ENCODE measurements at places on chromosomes 6 and 20. TPM values are rescaled to one million over a fixed set of nuclear protein-coding genes. Genes with fewer than 3 reads are reported as not detected.

DSP gene
- 38.3 TPM for total RNA-seq

C6orf141 gene
- total RNA-seq, result 97.2 TPM

FOXQ1 gene
- not detected for total RNA-seq

HLA-DQB2 gene
- not detected for total RNA-seq

SEL1L2 gene
- total RNA-seq, result 2.5 TPM

ZBTB22 gene
- 5.7 TPM for total RNA-seq

IPCEF1 gene
- 0.25 TPM for total RNA-seq

MLIP gene
- not detected for total RNA-seq

DNA sequence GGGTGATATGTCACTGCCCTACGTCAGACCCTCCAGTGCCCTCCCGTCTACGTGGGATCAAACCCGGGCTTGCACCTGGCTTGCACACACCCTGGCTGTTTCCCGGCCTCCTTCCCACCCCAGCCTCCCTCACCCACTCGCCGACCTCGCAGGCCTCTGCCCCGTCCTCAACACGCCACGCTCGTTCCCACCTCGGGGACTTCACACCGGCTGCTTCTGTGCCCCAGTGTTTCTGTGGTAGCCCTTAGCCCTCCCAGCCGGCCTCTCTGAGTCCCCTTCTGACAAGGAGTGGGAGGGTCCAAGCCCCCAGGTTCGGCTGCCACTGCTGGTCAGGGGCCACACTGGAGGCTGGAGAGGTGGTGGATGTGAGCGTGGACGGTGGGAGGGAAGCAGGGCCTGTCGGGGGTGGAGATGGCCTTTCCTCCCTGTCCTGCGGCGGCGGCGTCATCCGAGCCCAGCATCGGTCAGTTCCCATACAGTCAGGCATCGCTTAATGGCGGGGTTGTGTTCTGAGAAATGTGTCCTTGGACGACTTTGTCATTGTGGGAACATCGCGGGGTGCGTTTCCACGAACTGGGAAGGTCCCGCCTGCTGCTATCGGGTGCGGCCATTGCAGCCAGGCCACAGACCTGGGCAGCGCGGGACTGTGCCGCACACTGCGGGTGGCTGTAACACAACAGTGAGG lies 11.4 kb upstream of the KIF25 start:
- no peak for DNase-seq

DNA sequence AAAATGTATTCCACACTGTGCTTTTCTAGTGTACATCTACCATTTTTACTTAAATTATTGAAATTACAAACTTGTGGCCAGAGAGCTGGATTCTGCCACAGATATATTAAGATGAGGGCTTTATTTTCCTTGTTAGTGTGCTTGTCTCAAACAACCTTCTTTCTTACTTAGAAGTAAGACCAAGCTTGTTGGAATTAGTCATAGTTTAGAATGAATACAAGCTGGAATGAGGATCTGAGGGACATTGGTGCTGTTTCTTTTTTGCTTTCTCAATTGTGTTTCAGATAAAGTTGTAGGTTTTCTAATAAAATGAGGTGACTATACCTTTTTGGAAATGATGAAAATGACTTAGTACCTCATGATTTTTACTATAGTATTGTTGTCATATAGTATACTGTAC lies 40.3 kb downstream of the UBR2 start:
- DNase-seq, result no peak

DNA sequence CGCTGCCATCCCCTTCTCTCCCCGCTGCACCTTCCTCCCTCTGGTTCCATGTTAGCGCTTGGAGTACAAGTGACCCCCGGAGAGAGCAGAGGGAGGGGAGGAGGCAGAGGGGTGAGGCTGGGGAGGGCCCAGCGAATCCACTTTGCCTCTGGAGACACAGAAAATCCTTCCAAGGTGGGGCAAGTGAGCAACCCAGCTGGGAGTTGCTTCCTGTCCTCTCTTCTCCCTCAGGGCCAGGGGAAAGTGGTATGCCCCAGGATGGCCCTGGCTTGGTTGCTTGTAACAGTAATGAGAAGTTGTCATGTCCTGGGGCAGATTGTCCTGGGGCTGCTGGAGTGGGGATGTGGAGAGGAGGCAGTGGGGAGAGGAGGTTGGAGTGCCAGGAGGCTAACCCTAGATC lies 691 bp upstream of the ANGPT4 start:
- peak; percentile 13 for DNase-seq

- no peak for DNase-seq
These were observed 254.5 kb downstream of the TMEM242 start for GRCh38 chr6:157068691-157069324.

- DNase-seq, result no peak
These were observed 9.4 kb upstream of the PLAGL1 start for GRCh38 chr6:144017166-144018094.

DNA sequence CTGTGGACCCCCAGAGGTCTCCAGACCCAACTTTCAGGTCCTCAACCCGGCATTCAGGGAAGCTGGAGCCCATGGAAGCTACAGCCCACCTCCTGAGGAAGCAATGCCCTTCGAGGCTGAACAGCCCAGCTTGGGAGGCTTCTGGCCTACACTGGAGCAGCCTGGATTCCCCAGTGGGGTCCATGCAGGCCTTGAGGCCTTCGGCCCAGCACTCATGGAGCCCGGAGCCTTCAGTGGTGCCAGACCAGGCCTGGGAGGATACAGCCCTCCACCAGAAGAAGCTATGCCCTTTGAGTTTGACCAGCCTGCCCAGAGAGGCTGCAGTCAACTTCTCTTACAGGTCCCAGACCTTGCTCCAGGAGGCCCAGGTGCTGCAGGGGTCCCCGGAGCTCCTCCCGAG lies 950 bp downstream of the GNAS start:
- no peak for DNase-seq

DNA sequence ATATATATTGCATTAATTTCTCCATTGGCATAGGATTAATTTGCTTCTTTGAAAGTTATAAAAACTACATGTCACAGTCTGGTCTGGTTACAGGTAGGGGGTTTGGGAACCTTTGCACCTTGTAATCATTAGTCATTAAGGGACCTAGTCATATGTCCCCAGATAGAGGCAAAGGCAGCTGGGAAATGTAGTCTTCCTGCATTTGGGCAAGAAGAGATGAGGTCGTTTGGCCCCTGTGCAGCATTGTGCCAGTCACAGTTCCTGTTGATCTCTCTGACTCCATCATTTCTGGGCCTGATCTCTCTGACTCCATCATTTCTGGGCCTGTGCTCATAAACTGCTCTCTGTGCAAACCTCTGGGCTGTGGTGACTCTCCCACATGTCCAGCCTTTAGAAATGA lies 73.2 kb downstream of the BCKDHB start:
- DNase-seq, result no peak

- DNase-seq, result no peak
These were observed 44.3 kb upstream of the PDYN start for GRCh38 chr20:2038161-2038560.

DNA sequence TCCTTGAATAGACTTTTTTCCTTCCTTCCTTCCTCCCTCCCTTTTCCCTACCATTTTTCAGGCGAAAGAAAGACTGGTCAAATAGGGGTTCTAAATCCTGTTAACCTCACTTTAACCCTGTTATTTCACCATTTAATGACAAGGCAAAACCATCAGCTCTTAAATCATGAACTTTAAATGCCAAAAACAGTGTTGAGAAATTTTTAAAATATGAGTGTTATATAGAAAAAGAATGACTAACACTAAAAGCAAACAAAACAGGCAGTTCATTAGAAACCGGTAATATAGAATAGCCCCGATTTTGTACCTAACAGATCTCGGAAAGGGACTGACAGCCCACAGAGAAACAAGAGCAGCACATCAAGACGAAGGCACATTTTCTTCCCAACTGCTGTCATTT lies 57.4 kb upstream of the CEP85L start:
- DNase-seq, result no peak

- DNase-seq, result no peak
These were observed 333.4 kb downstream of the THBS2 start for GRCh38 chr6:168920289-168920688.

DNA sequence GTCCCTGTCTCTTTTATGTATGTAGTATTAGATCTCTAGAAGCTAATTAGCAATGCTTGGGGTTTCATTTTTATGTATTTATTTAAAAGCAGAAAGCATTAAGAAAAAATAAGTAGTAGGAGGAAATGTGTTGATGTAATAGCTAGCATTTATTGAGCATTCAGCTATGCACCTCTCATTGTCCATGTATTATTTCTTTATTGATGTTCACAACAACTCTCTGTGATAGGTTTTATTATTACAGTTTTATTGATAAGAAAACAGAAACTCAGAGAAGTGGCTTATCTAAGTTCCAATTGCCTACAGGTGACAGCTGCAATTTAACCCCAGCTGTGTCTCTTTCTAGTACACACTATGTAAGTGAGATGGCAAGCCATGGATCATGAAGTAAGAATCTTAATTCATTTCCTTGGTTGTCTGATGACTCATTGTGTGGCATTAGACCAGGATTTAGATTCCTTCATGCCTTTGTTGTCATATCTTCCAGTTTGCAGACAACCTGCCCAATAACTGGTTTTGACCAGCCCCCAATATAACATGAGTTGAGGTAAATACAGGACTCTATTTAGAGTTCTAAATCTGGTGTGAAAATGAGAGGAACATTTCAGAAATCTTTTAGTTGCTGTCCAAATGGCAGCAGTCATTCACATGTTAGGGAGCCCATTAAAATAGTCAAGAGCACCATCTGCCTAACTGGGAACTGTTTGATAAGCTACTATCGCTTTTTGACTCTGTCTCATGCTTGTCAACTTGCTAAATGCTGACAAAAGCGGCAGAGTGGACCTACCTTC lies 170.8 kb upstream of the PHACTR1 start:
- DNase-seq, result no peak

DNA sequence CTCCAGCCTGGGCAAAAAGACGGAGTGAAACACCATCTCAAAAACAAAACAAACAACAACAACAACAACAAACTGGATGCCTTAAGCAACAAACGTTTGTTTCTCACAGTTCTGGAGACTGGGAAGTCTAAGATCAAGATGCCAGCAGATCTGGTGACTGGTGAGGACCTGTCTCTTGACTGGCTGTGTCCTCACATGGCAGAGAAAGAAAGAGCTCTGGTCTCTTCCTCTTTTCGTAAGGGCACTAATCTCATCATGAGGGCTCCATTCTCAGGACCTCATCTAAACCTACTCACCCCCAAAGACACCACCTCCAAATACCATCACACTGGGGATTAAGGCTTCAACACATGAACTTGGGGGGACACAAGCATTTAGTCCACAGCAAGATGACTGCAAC lies 13.5 kb upstream of the GFOD1 start:
- DNase-seq, result no peak

- no peak for DNase-seq
These were observed 684.3 kb downstream of the QKI start for GRCh38 chr6:164098857-164099267.

DNA sequence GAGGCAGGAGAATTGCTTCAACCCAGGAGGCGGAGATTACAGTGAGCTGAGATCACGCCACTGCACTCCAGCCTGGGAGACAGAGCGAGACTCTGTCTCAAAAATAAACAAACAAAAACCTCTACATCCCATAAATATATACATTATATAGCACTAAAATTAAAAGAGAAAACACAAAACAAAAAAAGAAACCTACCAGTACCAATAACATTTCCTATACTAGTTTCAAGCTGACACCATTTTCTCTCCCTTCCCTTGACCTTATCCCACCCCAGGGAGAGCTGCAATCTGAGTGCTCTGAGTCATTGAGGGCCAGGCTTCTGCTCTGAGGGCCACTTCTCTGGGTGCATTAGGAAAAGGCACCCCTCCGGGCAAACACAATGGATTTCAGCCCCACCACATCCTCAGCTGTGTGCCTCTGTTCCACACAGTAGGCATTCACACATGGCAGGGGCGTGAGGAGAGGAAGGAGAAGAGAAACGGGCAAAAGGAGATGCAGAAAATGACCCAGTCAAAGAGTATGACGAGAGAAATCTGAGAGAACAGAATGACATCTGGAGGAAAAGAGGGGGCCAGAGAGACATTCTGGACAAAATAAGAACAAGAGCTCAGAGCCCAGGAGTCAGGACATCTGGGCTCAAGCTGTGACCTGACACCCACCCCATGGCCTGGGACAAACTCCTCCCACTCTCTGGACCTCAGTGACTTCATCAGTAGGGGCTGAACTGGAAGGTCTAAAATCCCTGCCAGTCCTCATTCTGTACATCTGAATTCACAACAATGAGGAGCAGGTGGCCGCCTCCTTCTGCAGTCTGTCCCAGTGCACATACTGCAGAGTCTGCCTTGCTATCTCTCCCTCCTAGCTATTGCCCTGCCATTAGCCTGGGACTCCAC lies 18.2 kb downstream of the TRIM26 start:
- DNase-seq, result peak; percentile 24

GRCh38 chr6:111758608-111759329 lies 114.5 kb downstream of the FYN start:
- DNase-seq, result no peak

DNA sequence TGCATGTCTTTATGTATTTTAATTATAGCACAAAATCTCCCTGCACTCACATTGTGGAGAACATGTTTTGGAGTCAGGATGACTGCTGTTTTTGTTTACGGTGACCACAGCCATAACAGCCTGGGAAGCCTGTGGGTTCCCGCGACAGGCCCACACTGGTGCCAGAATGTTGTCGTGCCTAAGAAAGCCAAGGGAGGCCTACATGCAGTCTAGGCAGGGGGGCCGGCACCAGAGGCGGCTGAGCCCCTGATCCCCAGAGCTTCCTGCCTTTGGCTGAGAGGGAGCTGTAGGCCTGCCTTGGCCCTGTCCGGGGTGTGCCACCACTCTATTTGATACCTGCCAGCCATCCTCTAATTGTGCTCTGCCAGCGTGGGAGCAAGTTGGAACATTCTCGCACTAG lies 46.7 kb downstream of the TBC1D7 start:
- DNase-seq, result no peak
